ENCODE measurements at places on chromosomes 5 and 9.

- peak; percentile 87 for DNase-seq
Measured at GRCh38 chr9:129584136-129584535, 36.8 kb downstream of the C9orf50 start.

DNA sequence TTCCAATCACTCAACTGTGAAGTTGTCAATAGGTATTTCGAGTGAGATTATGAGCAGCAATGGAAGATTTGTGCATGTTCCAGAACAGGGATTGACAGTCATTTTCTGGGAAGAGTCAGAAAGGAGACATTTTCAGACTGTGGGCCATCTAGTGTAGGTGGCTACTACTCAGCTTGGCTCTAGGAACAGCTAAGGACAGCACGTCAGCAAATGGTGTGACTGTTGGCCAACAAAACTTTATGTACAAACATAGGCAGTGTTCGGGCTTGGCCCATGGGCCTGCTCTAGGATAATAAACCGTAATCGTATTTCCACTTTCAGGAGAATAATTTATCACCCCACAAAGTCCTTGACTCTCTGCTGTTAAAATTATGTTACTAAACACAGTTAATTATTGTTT lies 143.6 kb downstream of the ADCY2 start:
- DNase-seq = no peak

DNA sequence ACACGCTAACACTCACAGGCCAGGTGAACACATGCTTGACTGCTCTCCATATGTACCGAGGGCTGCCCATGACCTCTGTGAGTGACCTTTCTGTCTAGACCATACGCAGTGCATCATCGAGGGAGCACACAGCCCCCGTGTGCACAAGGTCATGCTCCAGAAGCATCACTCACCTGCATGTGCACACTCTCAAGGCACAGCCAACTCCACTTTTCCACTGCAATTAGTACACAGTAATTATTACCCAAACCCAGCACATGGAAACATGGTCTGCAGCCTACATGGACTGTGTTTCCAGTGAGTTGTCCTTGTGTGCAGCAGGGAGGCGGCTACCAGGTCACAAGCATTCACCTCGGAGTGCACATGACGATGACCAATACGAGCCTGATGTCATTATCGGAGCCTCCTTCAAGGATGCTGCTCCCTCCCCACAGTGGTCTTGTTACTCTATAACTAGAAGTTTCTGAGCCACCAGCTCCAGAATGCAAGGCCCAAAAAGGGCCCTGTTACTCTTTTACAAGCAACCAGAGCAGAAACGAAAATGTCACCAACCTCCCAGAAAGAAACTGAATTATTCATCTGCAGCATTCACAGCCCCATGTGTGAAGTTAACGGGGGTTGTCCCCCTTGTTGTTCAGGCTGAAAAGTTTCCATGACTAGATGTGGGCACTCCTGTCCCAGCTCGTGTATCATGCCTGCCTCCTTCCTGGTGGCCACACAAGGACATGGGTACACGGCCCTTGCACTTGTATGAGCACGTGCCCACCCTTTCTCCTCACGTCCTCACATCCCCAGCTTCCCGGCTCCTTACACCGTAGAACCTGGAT lies 31.2 kb downstream of the SEMA4D start:
- no peak for DNase-seq

DNA sequence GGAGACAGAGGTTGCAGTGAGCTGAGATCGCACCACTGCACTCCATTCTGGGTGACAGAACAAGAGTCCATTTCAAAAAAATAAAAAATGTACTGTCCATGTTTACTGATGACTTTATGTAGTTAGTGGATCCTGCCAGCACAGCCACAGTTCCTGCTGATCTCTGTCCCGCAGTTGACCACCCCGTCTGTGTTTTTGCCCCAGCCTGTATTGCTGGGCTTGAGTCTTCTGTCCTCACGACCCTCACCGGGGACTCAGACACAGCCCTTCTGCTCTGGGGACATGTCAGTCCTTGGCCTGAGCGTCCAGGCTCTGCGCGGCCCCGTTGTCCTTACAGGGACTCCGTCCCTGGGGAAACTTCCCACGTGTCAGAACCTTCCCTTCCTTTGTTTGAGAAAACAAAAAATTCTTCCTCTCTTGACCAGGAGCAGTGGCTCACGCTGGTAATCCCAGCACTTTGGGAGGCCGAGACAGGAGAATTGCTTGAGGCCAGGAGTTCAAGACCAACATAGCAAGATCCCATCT lies 14.5 kb downstream of the SURF6 start:
- DNase-seq = no peak

DNA sequence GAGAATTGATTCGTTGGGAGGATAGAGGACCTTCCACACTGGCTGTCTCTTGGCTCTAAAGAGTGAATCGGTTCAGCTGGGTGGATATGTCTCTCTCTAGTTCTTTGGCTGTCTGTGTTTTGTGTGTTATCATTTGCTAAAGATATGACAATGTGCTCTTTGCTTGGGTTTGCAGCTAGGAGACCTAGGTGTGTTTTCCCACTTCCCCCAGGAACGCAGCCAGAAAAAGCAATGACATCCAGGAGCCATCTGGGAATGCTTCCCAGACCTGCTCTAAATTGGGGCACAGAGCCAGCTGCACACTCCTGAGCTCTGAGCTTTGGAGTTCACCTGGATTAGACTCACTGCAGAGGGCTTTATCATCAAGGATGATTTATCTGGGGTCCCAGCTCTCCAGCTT lies 12.8 kb upstream of the PDZD2 start:
- DNase-seq = no peak

DNA sequence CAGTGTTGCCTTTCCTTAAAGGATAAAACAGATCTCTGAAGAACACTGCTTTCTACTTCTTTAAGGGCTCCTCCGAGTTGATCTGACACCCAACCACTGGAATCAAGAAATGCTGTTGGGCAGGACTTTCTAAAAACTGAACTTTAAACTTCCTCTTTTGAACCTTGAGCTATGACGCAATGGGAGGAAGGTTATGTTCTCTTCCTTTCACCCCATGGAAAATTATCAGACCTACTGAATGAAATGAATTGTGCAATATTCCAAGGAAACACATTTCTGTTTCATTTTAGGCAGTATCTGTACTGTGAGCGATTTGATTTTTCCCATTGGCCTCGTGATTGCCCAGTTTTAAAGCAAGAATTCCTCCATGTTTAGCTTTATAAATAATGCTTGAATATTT lies 206.0 kb upstream of the PRR16 start:
- peak; percentile 16 for DNase-seq

GRCh38 chr5:659496-660263 lies 33.5 kb downstream of the TPPP start:
- DNase-seq = no peak

DNA sequence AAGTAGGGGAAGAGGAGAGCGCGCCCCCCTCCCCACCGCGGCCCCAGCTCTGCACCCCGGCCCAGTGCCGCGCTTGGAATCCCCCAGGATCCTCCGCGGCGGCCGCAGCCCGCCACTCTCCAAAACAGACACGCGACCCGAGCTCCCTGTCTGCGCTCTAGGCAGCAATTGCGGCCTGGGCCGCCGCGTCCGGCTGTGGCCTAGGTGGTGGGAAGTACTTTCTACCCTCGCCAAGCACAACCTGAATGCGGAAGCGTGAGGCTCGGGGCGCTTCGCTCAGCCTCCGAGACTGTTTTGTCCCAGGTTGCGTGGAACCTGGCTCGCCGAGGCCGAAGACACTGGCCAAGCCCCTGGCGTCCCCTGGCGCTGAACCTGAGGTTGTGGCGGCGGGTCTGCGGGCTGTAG lies 3.3 kb upstream of the FOXB2 start:
- no peak for DNase-seq

DNA sequence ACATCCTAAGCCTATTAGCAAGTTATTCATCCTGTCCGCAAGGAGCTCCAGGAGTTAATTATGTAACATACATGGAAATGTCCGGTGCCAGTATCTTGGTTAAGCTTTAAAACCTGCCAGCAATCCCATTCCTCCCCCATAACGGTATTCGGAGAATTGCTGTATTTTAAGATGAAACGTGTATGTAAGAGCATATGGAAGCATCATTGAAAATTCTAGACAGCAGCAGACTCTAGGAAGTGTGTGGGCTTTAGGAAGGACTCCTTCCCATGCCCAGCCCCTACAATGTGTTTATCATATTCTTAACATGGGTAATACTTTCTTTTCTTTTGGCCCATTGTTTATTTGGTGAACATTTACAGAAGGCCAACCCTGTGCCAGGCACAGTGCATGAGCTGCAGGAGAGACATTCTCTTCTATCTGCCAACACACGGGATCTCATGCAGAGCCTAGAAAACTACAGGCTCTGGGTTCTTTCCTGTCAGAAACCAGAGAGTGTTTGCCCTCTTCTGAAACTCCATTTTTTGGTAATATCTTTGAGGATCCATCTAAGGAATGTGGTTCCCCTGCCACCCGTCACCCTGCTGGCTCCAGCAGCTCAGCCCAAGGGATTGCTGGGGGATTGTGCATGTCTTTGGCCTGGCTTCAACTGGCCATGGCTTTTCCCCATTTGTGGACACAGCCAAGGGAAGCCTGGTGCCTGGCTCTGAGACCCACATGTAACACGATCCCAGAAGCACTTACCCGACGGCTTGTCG lies 15.1 kb downstream of the ANGPTL2 start:
- no peak for DNase-seq

GRCh38 chr9:104988539-104988938 lies 60.6 kb upstream of the ABCA1 start:
- DNase-seq = no peak

DNA sequence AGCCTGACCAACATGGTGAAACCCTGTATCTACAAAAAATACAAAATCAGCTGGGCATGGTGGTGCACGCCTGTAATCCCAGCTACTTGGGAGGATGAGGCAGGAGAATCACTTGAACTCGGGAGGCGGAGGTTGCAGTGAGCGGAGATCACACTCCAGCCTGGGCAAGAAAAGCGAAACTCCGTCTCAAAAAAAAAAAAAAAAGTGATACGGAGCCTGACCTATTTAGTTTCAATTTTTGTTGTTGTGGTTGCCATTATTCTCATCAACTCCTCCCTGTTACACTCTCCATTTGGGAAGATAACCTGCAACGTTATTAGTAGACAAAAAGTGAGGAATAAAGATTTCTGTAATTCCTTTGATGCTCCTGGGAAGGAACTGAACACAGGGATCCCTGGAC lies 1.3 kb downstream of the STOM start:
- no peak for DNase-seq

DNA sequence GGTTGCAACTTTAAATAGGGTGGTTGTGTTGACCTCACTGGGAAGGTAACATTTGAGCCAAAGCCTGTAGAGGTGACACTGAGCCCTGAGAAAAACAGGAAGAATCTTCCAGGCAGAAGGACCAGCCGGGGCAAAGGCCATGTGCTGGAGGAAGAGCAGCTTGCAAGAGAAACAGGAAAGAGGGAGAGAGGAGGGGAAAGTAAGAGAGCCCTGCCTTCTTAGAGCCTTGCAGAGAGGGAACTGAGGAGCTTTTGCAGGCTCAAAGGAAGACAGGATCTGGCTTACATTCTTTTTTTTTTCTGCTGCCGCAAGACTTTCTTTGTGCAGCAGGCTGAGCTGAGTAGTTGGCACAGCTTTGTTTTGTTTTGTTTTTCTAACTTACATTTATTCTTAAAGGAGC lies 17.4 kb downstream of the C9orf153 start:
- DNase-seq = no peak

GRCh38 chr9:109863961-109864360 lies 84.0 kb downstream of the PALM2AKAP2 start:
- DNase-seq = no peak

DNA sequence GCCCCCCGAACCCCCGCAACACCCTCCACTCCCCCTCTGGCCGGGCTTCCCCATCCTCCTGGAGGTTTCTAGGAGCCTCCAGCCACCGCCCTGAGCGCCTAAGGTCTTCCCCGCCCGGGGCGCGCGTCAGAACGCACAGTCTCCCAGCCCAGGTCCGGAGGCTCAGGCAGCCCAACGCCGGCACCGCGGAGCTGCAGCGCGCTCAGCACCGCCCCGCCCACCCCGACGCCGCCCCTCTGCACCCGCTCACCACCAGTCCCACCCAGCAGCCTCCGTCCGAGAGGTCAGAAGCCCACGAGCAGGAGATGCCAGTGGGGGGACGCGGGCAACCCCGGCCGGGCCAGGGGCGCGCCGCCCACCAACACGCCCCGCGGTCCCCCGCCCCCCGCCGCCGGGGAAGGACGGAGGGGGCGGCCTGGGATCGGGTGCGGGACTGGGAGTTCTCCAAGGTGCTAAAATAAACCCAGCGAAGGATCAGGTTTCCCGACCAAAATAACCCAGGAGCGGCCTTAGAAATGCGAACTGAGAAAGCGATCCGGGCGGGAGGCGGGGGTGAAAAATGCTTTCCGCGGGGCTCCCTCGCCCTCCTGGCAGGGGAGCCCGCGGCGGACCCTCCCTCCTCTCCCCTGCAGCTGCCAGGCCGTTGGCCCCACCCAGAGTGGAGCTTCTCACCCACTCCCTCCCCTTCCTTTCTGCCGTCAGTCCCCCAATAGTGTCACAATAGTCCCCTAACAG lies 6.5 kb upstream of the FAM78A start:
- DNase-seq = peak; percentile 63

DNA sequence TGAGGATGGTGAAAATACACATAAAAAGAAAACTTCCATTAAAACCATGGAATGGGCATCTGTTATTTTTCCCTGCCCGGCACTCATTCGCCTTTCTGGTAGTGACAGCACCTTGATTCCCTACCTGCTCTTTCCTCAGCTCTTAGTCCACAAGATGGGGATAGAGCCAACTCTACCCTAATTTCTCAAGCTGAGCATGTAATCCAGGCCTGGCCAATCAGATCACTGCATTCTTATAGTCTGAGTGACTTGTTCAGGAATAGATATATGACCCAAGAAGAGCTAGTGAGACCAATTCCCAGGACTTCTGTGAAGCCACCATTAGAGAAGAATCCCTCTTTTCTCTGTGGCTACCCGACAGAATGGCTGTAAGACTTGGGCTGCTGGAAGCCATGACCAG lies 58.1 kb downstream of the TSSK1B start:
- DNase-seq = no peak

DNA sequence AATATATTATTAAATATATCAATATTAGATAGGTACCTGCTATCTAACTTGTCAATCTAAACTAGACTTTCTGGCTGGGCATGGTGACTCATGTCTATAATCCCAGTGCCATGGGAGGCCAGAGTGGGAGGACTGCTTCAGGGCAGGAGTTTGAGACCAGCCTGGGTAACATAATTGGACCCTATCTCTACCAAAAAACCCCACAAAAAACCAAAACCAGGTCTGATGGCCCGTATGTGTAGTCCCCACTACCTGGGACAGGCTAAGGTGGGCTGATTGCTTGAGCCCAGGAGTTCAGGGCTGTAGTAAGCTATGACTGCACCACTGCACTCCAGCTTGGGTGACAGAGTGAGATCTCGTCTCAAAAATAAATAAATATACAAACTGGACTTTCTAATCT lies 55.0 kb downstream of the PJA2 start:
- DNase-seq = no peak

DNA sequence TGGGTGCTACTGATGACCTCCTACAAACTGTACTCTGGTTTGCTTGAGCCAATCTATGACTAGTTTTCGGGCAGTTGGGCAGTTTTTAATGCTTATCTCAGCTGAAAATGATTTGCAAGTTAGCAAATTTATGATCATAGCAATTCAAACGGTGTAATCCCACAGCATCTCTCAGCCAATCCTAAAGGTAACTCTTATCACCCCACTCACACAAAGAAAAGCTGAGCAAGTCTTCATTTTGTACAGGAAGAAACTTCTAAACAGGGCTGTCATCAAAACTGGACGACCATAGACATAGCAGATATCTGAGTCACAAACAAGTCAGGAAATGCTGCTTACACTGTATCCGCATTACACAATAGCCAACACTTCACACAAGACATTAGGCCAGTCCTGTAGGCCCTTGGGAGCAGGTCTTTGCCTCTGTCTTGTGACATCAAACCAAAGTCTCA lies 2.6 kb upstream of the ENC1 start:
- DNase-seq = peak; percentile 88

GRCh38 chr5:11234501-11234911 lies 473.5 kb upstream of the DAP start:
- no peak for DNase-seq

Data from adipocyte (in vitro differentiated cells).